ENCODE measurements at places on chromosomes 12 and 14.

- DNase-seq: no peak
Measured at GRCh38 chr12:90945070-90945649, 9.8 kb downstream of the CCER1 start.

DNA sequence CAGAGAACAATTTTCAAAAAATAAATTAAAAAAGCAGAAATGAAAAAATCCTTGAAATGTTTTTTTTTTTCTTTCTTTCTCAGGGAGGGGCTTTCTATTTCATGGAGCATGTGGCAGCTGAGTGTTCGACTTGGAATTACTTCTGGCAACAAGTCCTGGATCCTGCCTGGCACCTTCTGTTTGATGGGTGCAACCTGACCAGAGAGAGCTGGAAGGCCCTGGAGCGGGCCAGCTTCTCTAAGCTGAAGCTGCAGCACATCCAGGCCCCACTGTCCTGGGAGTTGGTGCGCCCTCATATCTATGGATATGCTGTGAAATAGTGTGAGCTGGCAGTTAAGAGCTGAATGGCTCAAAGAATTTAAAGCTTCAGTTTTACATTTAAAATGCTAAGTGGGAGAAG, 22.5 kb upstream of the HIGD1C start:
- DNase-seq: no peak

- DNase-seq: no peak
Measured at GRCh38 chr12:32398181-32398580, 1.2 kb upstream of the FGD4 start.

DNA sequence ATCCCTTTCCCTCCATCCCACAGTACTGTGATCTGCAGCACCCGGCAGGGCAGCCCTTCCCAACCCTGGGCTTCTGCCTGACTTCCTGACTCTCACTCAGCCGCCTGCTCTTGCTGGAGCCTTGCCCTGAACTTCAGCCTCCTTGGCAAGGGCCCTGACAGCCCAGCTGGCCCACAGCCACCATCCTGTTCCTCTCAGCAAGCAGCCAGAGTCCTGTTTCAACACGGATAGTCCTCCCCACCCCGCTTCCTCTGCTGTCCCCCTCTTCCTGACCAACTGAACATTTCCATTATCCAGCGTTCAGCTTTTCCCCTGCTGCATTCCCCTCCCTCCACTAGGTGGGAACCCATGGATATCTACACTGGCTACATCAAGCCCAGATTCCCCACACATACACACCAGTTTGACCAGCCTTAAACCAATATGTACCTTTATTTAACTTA, 74.0 kb upstream of the MDM1 start:
- DNase-seq: peak; percentile 97

- DNase-seq: no peak
Measured at GRCh38 chr12:124653169-124653931, 85.9 kb upstream of the NCOR2 start.

DNA sequence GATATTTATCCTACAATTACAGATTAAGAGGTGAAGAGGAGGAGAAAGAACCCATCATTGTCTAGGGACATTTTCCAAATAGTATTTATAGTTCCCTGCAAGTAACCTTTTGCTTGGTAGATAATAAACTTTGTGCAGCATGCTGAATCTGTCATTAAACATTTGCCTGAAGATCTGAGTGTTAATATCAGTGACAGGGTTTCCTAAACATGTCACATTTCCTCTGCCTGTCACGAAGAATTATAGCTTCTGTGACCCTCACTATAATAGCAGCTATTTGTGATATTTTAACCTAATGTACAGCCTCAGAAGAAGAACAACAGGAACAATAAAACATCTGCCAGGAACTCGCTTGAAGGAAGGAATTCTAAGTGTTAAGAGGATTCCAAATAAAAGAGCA, 350.3 kb downstream of the GXYLT1 start:
- DNase-seq: no peak

Measured in right atrium auricular region (tissue), 2 donors.